ENCODE measurements at places on chromosomes 6 and 20.

DNA sequence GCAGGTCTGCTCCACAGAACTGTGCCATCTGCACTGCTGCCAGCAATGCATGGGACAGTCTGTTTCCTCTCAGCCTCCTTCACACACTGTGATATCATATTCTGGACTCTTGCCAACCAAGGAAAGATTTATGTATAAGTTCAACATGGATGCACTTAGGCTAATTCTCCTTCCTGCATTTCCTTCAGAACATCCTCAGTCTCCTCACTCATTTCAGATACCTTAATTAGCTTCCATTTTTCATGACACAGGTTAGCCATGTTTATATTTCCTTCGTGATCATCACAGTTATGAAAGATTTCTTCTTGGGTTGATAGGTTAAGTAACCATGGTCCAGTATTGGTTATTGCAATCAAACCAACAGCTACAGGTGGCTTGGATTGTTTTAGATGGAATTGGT, 46.4 kb upstream of the DDR1 start:
- no peak overlapping the region for H3K4me3 ChIP-seq
- peak overlapping the region; percentile 64 for H3K27ac ChIP-seq
- H3K4me1 ChIP-seq = peaks cover 41% of the 10 kb centered on the region
- H3K27me3 ChIP-seq = no peaks in the 10 kb centered on the region
- DNase-seq = no peak

GRCh38 chr20:38214256-38215193, 46.0 kb downstream of the KIAA1755 start:
- H3K27ac ChIP-seq = peak overlapping the region; percentile 39
- no peak overlapping the region for H3K4me3 ChIP-seq
- no peak for DNase-seq
- peaks cover 13% of the 10 kb centered on the region for H3K4me1 ChIP-seq

DNA sequence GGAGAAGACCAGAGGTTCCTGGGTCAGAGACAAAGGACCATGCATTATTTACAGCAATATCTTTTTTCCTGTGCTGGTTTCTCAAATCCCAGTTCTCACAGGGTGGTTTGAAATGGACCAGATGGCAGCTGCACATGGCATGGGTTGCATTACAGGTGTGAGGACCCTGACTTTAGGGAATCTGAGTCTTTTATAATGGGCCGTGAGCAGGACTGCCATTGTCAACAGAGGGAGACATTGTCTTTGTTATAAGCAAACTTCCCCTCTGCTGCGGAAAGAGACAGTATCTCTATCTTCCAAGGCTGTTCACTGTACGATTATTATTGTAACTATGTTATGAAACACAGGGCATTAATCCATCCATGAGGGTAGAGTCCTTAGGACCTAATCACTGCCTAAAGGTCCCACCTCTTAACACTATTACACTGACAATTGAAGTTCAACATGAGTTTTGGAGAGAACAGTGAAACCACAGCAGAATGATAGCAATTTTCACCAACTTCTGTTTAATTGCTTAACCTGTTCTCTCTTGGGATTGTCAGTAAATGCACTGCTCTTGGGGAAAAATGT, 156.1 kb upstream of the AGPAT4 start:
- no peaks in the 10 kb centered on the region for H3K27me3 ChIP-seq
- no peak overlapping the region for H3K4me3 ChIP-seq
- H3K27ac ChIP-seq = no peak overlapping the region
- no peak for DNase-seq

- DNase-seq = no peak
- no peak overlapping the region for H3K27ac ChIP-seq
- peaks cover 30% of the 10 kb centered on the region for H3K36me3 ChIP-seq
- no peak overlapping the region for H3K4me3 ChIP-seq
- H3K4me1 ChIP-seq = no peaks in the 10 kb centered on the region
Observed at GRCh38 chr6:83928286-83928685, 68.8 kb downstream of the CYB5R4 start.

DNA sequence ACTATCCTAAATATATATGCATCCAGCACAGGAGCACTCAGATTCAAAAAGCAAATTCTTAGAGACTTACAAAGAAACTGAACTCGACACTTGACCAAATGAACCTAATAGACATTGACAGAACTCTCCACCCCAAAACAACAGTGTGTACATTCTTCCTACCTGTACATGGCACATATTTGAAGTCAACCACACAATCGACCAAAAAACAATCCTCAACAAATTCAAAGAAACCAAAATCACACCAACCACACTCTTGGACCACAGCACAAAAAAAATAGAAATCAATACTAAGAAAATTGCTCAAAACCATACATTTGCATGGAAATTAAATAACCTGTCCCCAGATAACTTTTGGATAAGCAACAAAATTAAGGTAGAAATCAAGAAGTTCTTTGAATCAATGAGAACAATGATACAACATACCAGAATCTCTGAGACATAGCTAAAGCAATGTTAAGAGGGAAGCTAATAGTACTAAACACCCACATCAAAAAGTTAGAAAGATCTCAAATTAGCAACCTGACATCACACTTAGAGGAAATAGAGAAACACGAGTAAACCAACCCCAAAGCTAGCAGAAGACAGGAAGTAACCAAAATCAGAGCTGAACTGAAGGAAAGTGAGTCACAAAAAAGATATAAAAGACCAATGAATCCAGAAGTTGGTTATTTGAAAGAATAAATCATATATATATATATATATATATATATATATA, 12.5 kb upstream of the TREM1 start:
- no peak overlapping the region for H3K27ac ChIP-seq
- peaks cover 2% of the 10 kb centered on the region for H3K36me3 ChIP-seq

DNA sequence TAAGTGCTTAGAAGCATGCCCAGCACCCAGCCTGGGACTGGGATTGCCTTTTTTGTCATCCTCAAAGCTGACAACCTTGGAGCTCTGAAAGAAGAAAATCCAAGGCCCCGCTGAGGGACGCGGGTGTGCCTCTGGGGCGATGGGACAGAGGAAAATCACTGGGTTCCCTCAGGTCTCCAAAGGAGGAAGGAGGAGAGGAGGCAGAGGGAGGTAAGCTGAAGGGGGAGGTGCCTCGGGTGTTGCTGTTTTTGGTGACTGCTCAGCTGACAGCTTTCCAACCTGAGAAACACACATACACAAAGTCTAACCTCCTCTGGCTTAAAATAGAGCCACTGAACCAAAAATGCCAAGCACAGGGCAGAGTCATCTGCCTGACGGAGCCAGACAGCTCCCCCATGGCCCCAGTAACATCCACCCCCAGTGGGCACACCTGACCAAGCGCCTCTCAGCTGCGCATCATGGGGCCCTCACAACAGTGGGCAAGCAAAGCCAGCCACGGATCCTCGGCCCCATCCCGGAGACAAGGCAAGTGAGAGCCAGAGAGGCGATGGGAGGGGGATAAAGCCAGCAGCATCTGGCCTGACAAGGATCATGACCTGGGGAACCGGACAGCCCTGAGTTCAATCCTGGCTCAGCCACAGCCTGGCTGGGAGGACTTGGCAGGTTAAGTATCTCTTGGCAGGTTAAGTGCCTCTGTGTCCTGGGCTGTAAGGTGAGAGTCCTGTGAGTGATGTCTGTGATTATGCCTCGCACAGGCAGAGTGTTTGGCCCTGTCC, 3.2 kb upstream of the KCNK15 start:
- peaks cover 6% of the 10 kb centered on the region for H3K4me1 ChIP-seq
- DNase-seq = no peak
- H3K27ac ChIP-seq = no peak overlapping the region

DNA sequence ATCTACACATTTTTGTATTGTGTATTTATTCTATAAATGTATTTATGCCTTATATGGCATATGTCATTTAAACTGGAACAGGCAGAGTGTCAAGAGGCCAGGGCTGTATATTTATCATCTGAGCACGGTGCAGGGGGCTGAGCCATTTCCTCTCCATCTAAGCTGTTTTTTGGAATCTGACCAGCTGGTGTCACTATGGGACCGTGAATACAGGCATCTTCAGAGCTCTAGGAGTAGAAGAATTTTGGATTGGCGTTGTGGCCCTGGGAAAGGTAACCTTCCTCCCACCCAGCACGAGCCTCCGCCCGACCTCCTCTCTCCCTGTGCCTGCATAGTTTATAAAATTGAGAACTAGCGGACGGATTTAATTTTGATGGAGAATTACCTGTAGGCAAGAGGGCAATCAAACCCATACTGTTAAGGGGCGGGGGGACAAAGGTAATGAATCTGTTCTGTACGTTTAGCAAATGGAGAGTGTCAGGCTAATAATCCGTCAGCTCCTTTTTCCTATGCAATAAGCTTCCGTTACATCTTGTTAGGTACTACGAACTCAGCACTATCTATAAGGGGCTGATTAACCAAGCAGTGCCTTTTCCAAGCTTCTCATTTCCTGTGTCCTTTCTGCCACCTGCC, 29.0 kb upstream of the EEF1E1 start:
- H3K27me3 ChIP-seq = peaks cover 2% of the 10 kb centered on the region
- no peaks in the 10 kb centered on the region for H3K36me3 ChIP-seq
- peaks cover 7% of the 10 kb centered on the region for H3K4me1 ChIP-seq
- peak overlapping the region; percentile 48 for H3K27ac ChIP-seq
- H3K4me3 ChIP-seq = peak overlapping the region; percentile 58
- DNase-seq = peak; percentile 71

- peak overlapping the region; percentile 54 for H3K27ac ChIP-seq
- no peaks in the 10 kb centered on the region for H3K36me3 ChIP-seq
- peak overlapping the region; percentile 76 for H3K4me3 ChIP-seq
- H3K4me1 ChIP-seq = peaks cover 70% of the 10 kb centered on the region
- peaks cover 77% of the 10 kb centered on the region for H3K27me3 ChIP-seq
Observed at GRCh38 chr6:75206576-75207342, 906 bp upstream of the COL12A1 start.

- no peak for DNase-seq
- peaks cover 36% of the 10 kb centered on the region for H3K4me1 ChIP-seq
- H3K27me3 ChIP-seq = no peaks in the 10 kb centered on the region
- no peak overlapping the region for H3K4me3 ChIP-seq
- peaks cover 7% of the 10 kb centered on the region for H3K36me3 ChIP-seq
Observed at GRCh38 chr6:111591370-111591900, 14.2 kb downstream of the TRAF3IP2 start.

DNA sequence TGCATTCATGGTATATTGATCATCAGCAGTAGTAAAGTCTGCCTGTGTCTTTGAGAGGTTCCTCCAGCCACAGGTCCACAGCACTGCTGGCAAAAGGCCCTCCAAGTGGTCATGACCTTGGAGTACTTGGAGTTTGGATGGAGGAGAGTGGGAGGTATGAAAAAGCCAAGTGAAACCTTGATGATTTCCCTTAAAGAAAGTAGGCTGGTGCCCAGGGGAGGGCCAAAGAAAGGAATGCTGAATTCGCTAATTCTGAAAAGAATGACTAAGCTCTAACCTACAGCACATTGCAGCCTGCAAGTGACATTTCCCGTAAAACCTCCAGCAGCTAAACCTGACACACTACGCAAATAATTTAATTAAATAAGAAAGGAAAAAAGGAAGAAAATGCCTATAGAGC, 223.4 kb upstream of the TAB2 start:
- no peak for DNase-seq
- peaks cover 41% of the 10 kb centered on the region for H3K4me1 ChIP-seq
- H3K36me3 ChIP-seq = peaks cover 10% of the 10 kb centered on the region
- peak overlapping the region; percentile 5 for H3K27ac ChIP-seq
- H3K4me3 ChIP-seq = no peak overlapping the region

DNA sequence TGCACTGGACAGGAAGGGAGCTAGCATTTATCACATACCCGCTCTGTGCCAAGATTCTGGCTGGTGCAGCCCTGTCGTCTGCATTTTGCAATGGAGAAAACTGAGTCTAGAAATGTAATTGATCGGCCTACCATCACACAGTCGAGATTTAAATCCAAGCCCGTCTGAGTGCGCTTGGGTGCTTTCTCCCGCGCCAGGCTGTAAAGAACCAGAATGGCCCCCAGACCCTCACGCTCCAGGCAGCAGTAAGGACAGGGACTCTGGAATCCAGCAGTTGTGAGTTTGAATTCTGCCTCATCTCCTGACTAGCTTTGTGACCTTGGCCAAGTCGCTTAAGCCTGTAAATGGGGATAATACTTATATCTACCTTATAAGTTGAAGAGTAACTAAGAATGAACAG, 10.8 kb downstream of the DYNLRB1 start:
- peaks cover 38% of the 10 kb centered on the region for H3K4me1 ChIP-seq
- no peak overlapping the region for H3K4me3 ChIP-seq
- DNase-seq = no peak
- H3K27ac ChIP-seq = peak overlapping the region; percentile 93
- H3K36me3 ChIP-seq = peaks cover 14% of the 10 kb centered on the region
- H3K27me3 ChIP-seq = no peaks in the 10 kb centered on the region

DNA sequence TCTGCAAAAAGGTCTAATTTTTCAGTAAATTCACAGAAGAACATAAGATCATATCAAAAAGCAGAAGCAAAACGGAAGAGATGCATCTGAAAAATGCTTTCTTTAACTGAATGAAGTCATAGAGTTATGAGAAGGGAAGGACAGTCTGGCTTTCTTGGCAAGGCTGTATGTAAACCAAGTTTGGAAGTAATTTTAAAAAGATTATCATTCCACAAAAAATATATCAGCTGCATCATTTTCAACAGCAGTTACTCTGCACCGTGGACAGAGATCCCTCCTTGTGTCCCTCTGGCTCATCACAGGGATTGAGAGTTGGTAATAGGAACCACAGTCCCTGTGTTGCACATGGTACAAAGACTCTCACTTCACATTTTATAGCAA, 258.5 kb downstream of the HIVEP2 start:
- peaks cover 3% of the 10 kb centered on the region for H3K27me3 ChIP-seq
- no peak for DNase-seq
- H3K36me3 ChIP-seq = no peaks in the 10 kb centered on the region
- no peaks in the 10 kb centered on the region for H3K4me1 ChIP-seq

DNA sequence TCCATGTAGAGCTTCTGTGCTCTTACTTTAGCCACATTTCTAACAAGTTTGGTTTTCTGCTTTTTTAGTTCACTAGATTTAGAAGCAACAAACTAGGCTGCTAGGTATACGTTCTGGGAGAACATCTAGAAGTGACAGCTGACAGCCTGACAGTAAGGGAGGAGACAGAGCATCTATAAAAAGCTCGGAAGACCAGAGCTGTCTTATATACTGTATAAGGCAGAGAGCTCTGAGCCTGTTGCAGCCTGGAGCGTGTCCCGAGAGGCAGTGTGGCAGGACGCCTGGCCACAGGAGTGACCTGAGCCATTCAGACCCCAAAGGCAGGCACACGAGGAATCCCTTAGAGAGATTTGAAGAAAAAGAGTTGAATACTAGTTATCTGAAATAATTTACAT, 24.6 kb downstream of the PPP1R14C start:
- no peaks in the 10 kb centered on the region for H3K27me3 ChIP-seq
- no peaks in the 10 kb centered on the region for H3K36me3 ChIP-seq
- no peak overlapping the region for H3K4me3 ChIP-seq
- H3K27ac ChIP-seq = no peak overlapping the region
